ENCODE measurements at places on chromosomes 6 and 20.

DNA sequence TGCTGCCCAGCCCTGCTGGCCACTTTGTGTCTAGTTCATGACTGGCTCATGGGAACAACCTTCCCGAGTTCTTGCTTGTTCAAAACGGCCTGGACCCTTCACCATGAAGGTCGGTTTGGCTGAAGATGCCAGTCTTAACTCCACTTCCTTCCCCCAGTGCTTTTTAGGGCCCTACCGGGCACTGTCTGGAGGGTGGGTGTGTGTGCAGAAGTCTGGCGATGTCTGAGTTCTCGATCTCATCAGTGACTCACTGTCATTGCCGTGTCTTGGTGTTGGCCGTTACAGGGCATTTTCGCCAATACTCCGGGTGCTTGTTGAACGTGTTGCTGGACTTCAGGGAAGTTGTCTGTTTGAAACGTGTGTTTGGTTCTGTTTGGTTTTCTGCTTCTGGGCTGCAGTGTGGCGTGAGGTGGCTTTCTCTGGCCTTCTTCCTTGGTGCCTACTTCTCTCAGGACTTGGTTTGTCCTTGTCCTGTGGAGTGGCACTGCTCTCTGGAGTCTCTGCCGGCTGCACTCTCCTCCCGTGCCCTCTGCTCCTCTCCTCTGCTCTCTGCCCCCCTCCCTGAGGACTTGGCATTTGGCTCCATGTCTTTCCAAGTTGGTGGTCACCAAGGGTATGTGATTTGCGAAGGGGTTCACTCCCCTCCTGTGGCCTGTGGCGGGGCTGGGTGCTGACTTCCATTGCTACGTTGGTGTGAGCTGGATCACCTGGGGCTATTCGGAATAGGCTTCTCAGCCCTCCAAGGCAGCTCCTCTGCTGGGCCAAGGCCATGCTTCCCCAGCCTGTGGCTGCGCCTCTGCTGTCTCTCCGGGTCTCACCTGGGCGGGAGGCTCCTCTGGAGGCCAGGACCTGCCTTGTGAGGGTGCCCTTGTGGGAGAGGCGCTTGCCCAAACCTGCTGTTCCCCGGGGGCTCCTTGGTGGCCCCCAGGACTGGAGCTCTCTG, 38.2 kb downstream of the PYGB start:
- DNase-seq: no peak

- no peak for DNase-seq
Observed at GRCh38 chr6:156589281-156589680, 187.9 kb upstream of the ARID1B start.

GRCh38 chr20:36162272-36162966, 7.9 kb downstream of the EPB41L1 start:
- DNase-seq: no peak

- DNase-seq: no peak
Observed at GRCh38 chr6:29679962-29680361, 990 bp downstream of the ZFP57 start.

DNA sequence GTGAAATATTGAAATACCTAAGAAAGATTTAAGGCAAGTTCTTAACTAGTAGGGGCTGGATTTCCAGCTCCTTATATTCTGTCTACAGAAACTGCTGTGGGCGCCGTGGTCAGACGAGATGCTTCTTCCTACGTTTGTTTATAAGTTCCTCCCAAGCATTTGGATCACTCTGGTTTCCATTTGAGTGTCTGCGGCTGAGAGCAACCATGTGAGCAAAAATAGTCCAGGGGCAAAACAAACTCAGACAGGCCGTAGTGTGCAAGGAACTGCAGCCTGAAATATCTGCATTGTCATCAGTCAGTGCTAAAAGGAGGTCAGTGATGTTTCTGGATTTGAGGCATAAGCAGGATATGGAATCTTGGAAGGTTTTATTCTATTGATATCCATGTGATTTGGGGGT, 485.9 kb upstream of the JAG1 start:
- DNase-seq: no peak

DNA sequence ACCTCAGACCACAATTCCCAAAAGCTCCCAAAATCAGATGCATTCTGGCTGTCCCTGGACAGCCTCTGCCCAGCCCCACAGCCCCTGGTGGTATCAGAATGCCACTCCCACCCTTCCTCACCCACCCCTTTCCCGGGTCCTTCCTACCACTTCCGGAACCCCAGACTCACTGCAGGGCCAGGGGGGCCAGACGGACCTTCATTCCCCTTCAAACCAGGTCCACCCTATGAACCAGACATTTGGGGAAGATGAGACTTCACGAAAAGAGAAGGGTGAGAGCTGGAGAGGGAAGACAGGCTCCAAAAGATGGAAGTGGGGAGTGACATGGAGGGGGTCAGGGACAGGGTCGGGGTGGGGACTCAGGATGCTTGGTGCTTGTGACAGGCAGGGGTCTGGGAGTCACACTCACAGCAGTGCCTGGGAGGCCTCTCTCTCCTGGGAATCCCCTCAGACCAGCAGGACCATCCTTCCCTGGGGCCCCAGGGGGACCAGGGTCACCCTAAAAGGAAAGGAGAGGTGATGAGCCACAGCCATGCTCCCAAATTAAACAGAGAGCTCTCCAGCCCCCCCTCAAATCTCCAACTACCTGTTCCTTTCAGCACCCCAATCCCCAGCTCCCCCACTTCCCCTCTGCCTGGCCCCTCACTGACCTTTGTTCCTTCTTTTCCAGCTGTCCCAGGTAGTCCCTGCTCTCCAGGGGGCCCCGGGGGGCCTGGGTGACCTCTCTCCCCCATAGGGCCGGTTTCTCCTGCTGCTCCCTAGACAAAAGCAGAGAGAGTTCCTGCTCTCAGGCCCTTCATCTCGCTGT, 20.2 kb downstream of the COL11A2 start:
- no peak for DNase-seq

GRCh38 chr20:620246-620645, 10.1 kb upstream of the TCF15 start:
- no peak for DNase-seq

GRCh38 chr6:146917182-146917581, 287.0 kb upstream of the STXBP5 start:
- DNase-seq: no peak

- no peak for DNase-seq
Observed at GRCh38 chr6:5871296-5871695, 135.4 kb downstream of the NRN1 start.

DNA sequence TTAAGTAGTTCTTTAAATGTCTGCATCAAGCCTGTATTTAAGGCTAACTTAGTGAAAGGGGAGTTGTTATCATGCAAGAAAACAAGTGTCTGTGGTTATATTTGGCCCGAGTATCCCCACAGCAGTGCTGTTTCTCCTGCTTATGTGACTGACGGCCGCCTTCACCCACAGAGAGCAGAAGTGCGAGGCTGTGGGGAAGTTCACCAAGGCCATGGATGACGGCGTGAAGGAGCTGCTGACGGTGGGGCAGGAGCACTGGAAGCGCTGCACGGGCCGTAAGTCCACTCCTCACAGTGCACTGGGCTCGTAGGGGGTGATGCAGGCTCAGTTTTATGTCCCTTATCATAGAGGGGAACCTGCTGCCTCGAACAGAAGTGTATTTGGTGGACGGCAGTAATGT, 53.2 kb upstream of the SYNJ2 start:
- DNase-seq: no peak

DNA sequence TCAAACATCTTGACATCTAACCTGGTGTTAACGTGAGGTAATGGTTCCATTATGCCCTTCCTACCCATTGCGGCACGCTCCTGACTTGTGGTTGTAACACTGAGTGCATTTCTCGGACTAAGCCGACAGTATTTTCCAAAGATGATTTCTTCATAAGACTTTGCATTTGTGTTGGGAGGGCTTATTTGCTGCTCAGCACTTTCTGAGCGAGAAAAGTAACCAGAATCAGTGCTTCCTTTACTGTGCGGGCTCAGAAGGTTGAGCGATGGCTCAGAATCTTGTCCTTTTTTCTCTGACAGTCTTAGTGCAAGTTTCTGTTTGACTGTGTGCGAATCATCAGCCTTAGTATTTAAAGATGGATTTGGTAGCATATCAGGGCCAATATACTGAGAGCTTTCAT, 171.7 kb downstream of the HIVEP2 start:
- DNase-seq: no peak
